ENCODE measurements at places on chromosomes 1 and 21.
A peak's percentile ranks its signal among the peaks of the same experiment; 100 is the strongest.

- no peak for DNase-seq
These were observed 184.7 kb upstream of the SGIP1 start for GRCh38 chr1:66349242-66349641.

DNA sequence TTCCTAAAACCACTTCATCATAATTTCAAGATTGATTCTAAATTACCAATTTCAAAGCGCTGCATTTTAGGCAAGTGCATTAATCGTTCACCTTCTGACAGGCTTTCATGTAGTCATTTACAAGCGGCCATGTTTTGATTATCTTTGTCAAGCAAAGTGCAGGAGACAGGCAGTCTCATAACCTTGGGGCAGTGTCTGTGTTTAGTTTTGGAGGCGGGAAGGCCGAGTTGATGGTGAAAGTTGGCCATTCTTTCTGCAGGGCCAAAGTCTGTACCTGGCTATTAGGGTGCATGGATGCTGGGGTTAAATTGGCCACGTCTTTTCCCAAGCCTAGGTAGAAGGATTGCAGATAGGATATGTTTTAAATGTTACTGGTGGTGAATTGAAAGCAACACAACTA is 2.9 kb downstream of the AGPAT3 start:
- no peak for DNase-seq

GRCh38 chr1:206705726-206706297 is 21.1 kb downstream of the MAPKAPK2 start:
- no peak for DNase-seq

DNA sequence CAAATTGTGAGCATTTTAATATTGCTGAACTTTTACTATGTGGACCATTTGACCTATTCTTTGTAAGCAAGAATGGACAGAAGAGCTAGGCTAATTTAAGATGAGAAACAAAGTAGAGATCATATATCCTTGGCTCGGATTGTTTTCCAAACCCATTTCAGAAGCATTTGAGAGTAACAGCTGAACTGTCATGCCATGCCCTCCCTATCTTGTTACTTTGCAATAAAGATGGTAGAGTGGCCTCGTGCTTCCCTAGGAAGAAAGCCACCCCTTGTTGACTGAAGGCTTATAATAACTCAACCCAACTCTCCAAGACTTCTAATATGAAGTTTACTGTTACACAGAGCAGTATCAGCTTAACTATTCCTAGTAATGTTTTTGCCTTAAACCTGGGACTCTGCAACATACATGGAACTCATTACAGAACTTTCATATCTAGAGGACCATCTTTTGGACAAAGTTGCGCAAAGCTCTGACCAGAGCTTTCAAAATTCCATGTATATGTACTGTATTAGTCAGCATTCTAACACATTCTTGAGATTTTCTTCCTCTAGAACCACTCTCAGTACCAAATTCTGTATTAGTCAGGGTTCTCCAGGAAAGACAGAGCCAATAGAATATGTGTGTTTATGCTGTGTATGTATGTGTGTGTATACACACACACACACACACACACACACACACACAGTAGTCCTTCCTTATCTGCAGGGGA is 68.7 kb downstream of the ADAMTS1 start:
- no peak for DNase-seq

DNA sequence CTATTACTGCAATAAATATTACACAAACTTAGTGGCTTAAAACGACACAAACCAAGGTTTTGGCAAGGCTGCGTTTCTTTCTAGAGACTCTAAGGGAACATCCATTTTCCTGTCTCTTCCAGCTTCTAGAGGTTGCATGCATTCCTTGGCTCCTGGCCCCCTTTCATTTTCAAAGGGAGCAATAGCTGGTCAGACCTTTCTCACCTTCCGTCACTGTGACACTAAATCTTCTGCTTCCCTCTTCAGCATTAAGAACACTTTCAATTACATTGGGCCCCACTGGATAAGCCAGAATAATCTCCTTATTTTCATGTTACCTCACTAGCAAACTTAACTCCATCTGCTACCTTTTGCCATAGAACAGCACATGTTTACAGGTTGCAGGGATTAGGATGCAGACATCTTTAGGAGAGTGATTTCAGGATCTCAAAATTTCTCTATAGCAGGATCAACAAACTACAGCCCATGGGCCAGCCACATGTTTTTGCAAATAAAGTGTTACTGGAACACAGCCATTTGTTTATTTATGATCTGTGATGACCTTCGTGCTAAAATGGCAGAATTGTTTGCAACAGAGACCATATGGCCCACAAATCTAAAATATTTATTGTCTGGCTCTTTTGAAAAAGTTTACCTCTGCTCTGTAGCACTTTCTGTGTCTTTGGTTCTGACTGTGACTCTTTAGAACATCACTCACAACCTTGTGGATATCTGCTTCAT is 221.5 kb upstream of the SGIP1 start:
- peak; percentile 20 for DNase-seq

DNA sequence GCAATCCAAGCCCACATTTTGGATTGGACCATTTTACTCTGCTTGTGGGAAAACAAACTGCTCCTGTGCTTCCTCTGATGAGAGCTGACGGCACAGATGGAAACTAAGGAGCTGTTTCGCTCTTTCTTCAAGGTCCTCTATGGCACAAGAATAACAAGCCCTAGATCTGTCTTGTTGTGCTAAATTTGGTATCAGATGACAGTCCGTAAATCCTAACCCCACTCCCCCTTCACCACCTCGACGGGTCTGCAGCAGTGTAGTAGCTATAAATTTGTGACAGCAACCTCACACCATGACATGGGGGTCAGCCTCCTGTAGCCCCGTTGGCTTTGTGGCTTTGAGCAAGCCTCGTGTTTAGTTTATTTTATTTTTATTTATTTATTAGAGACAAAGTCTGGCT is 85.9 kb downstream of the ADSS2 start:
- no peak for DNase-seq

DNA sequence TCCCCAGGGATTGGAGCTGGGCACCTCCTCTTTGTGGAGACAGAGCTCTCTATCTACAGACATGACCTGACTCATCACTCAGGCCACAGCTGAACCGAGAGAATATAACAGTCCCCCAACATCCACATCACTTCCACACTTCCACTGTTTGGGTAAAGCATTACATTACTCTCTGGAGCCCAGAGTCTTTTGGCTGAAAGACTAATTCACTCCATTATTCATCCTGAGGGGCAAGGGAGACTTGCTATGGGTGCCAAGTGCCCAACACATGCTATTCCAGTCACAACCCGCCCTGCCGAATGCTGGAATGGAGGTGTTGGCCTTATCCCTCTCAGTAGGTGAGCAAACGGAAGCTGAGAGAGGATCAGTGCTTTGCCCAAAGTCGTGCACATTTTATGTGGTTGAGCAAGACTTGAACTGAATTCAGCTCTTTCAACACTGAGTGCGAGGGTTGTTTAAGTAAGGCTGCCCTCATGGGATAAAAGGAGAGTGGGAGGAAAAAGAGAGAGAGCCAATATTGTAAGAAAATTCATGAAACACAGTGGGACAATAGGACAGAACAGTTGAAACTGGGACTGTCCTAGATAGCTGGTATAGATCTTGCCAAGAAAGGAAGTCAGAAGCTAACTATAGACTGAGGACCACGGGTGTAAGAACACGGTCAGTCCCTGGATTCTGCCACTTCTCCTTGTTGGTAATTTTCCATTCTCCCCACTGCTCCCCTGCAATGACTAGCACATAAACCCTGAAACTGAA is 13.5 kb upstream of the CHI3L1 start:
- peak; percentile 86 for DNase-seq

GRCh38 chr1:42765832-42766740 is 742 bp downstream of the P3H1 start:
- peak; percentile 33 for DNase-seq

GRCh38 chr1:50968821-50969610 is 1.0 kb upstream of the CDKN2C start:
- DNase-seq, result no peak

DNA sequence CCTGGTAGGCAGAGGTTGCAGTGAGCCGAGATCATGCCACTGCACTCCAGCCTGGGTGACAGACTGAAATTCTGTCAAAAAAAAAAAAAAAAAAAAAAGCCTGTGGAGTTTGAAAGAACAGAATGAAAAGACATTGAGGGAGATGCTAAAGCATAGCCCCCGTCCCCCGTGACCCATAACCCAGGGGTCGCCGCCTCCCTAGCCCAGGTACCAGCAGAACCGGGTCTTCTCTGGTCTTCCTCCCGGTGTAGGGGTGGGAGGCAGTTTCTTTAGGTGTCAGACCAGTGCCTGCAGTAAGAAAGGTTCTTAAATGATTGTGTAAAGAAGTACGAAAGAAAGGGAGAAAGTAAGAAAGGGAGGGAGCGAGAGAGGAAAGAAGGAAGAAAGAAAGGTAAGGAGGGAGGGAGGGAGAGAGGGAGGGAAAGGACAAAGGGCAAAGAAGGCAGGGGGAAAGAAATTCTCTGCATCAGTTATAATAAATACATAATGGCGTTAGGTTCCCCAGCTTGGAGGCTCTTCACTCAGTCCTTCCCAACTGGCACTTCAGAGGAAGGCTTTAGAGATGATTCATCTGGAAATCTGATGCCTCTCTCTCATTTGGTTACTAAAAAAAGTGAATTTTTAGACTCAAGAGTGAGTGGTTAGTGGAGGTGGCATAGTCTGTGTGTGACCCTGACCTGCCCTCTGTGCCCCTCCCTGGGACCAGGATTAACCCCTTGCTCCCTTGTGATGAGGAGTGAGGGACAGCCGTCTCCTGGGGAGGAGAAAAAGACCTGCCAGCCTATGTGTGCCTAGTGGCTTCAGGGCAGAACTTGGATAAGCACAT is 1.1 kb downstream of the IL24 start:
- DNase-seq, result no peak

DNA sequence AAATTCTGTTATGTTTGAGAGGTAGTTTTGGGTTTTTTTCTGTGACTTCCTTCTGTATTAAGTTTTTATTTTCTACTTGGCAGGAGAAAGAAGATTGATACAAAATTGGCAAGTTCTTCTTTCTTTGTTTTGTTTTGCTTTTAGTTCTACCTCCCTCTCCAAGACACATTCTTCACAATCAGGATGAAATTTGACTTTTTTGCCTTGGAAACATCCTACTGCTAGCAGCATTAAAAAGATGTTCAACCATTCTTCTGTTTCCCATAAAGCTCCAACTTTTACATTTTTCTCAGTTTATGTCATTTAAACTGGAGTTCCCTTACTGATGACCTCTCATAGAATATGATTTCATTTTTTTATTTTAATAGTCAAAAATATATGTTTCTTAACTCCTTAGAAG is 234.8 kb downstream of the NCAM2 start:
- no peak for DNase-seq

- no peak for DNase-seq
These were observed 35.4 kb downstream of the MIA3 start for GRCh38 chr1:222653178-222653827.

GRCh38 chr1:223140611-223141405 is 2.2 kb downstream of the TLR5 start:
- no peak for DNase-seq

DNA sequence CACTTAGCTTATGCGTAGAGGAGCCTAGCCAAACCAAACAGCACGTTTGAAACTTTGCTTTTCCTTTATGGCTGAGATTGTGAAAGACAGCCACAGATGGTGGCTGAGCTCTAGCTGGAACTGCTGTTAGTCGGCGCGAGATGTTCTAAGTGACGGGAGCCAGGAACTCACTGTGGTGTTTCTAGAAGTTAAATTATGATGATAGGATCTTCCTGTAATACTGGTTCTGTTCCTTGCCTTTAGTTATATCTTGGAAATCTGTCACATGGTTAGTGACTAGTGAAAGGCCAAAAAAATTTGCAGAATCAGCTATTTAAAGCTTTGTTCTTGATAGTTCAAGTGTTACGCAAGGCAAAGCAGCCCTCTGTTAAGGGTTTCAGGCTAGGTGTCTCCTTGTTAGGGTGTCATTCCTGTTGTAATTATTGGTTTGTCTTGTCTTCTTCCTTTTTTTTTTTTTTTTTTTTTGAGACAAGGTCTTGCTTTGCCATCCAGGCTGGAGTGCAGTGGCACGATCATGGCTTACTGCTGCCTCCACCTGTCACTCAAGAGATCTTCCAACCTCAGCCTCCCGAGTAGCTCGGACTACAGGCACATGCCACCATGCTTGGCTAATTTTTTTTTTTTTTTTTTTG is 22.6 kb downstream of the AK4 start:
- peak; percentile 47 for DNase-seq

GRCh38 chr1:234659538-234659937 is 49.6 kb upstream of the IRF2BP2 start:
- peak; percentile 72 for DNase-seq

- DNase-seq, result no peak
These were observed 82.5 kb downstream of the FGGY start for GRCh38 chr1:59379371-59379728.

- no peak for DNase-seq
These were observed 25.3 kb downstream of the MIXL1 start for GRCh38 chr1:226248796-226249195.

DNA sequence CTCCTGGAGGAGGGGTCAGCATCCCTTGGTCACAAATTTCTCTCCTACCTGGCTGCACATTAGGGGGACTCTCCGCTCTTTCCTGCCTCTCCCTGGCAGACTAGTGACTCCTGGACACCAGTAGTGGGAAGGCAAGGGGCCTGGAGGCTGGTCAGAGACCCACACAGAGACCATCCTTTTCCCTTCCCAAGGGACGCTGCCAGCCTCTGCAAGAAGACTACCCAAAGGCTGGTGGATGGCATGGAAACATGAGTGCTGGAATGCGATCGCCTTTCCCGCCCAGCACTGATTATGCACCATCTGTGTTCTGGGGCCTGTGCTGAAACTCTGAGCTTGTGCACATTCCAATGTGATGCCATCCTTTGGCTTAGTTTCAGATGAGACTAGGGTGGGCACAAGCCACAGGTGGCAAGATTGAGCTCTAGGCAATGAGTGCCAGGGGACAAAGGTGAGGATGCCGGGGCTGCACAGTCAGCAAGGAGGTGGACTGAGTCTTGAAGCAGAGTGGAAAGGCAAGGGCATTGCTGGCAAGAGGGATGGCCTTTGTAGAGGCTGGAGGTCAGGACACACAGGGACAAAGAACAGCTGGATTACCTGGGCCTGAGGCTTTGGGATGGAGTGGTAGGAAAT is 12.6 kb upstream of the EPS8L3 start:
- no peak for DNase-seq

- DNase-seq, result peak; percentile 65
These were observed 17.9 kb downstream of the CSTB start for GRCh38 chr21:43758111-43758641.

DNA sequence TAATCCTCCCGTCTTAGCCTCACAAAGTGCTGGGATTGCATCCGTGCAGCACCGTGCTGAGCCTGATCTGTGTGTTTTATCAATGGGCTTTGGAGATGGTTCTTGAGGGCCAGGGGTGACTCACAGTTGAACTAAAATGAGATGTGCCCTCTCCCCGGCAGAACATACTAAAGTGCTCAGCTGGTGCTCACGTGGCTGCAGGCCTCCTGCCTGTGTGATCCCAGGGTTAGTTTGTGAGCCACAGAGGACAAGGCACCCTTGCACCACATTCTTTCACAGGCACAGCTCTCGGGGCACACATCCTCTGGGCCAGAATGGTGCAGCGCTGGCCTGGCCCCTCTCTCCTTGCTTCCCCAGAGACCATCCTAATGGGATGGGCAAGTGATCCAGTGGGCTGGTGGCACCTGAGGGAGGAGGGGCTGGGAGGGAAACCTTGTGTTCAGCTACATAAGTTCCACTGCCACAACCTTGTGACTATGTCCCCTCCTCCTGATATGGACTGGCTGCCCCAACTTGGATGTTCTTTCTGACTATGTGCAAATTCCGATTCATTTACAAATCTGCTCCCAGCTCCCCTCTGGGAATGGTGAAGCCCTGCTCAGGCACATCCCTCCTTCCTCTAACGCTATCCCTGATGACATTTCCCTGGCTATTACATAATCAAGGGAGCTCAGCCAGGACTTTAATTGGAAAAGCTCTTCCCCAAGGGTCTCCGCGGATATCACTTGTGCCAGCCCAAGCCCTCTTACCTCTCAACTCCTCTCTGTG is 197.0 kb upstream of the EDN2 start:
- DNase-seq, result no peak

All from inflammatory macrophage (primary cell).